Activated T-cell treated with anti-CD3 and anti-CD28 coated beads, Interleukin-2, amount 50 U/mL, for 4 hours (primary cell): ENCODE measurements at places on chromosomes 16 and 17.

DNA sequence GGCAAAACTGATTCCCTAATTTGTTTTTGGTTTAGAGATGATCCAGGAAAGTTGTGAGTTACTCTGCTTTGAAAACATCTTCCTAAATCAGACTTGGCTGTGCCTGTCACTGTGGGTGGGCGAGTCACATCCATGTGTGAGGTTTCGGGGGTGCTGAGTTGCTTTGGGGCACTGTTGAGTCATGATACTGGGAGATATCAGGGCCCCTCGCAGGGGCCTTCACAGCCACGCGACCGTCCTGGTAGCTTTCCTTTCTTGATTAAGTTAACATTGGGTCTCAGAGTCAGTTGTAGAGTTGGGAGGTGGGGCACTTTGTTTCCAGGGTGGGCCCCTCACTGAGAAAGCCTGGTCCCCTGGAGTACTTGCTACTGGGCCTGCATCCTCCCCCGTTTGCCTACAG, 58.3 kb upstream of the LGALS9 start:
- peak; percentile 13 for DNase-seq

DNA sequence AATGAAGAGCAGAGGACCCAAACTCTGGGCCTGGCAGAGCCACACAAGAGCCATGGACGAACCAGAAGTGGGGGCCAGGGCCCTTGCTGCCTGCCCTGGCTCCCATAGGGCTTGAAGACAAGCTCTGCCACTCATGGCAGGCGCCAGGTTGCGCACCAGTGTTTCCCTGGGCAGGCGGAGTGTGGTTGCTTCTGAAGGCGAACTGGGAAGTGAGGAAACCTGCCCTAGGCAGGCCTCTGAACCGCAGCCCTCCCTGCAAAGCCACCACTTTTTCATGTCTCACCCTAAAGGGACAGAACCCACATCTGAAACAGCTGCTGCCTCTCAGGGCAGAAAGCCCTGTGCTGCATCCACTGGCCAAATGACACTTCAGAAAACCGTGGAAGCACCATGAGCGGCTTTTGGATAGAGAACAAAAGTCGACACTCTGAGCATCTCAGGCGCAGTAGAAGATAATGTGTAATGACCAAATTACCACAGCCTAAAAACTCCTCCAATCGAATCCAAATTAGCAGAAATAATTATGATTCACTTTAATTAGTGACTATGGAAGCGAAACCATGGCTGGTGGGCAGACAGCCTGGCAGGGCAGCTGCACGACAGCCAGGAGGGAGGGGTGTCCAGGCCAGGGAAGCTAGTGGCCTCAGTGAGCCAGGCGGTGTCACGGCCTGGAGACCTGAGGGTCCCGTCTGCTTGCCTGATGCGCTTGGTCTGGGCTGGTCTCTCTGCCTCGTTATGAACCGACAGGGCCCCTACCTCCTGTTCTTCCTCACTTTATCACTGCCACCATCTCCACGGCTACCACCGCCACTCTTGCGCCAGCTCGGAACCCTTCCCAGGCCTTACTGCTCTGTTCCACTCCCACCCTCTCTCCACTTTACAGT, 59.1 kb downstream of the PRMT7 start:
- DNase-seq: no peak

GRCh38 chr16:17367923-17368322, 102.8 kb downstream of the XYLT1 start:
- no peak for DNase-seq

DNA sequence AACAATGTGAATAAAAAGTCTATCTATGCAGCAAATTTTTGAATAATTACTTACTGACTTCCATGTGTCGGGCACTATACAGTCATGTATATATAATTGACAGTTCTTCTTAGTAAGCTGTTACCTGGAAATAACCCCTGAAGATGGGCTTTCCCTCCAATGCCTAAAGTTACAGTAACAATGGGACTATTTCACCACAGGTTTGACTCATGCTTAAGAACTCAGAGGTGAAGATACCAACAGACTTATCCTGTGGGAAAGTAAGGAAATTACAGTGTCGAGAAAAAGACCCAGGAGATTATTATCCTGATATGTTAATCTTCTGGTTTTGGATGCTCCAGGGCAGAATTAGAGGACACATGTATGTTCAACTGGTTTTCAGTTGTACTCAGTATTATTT, 601.5 kb upstream of the SOX9 start:
- DNase-seq: no peak

DNA sequence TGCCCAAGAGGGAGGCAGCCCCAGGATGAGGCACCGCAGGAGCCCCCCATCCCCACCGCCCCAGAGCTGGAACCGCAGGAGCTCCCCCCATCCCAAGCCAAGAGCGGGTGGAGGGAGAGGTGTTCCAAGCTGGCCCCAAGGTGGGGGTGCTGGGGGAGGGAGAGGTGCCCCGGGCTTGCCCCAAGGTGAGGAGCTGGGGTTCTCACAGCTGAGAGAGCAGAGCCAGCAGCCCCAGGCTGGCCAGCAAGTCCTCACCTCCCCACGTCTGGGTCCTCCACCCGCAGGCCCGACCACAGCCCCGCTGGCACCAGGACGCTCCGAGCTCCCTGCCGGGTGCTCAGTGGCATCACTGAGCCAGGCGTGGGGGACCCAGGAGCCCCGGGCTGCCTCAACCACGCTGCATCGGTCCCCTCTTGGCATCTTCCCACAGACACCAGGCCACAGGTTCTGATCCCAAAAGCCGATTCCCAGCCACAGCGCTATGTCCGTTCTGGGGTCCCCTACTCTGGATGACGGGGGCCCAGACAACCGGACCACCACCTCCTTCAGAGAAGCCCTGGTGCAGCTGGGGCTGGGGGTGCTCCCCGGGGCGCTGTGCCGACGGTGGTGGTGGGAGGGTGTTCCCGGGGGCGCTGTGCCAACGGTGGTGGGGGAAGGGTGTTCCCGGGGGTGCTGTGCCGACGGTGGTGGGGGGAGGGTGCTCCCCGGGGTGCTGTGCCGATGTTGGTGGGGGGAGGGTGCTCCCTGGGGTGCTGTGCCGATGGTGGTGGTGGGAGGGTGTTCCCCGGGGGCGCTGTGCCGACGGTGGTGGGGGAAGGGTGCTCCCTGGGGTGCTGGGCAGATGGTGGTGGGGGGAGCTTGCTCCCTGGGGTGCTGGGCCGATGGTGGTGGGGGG, 15.4 kb upstream of the WDR45B start:
- no peak for DNase-seq

DNA sequence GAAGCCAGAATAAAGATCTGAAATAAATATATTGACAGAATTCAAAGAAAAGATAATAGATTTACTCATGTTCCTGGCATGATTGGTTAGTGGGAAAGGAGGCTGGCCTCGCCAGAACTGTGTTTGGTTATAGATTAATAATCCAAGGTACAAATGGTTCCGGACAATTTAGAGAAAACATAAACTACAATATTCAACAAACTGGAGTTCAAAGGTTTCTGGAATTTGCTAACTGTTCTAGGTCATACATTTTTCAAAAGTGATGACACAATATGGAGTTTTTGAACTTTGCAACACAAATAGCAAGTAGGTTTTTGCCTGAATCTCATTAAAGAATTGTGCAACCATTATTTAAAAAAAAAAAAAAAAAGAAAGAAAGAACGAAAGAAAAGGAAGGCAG, 251.7 kb upstream of the SALL1 start:
- DNase-seq: no peak

DNA sequence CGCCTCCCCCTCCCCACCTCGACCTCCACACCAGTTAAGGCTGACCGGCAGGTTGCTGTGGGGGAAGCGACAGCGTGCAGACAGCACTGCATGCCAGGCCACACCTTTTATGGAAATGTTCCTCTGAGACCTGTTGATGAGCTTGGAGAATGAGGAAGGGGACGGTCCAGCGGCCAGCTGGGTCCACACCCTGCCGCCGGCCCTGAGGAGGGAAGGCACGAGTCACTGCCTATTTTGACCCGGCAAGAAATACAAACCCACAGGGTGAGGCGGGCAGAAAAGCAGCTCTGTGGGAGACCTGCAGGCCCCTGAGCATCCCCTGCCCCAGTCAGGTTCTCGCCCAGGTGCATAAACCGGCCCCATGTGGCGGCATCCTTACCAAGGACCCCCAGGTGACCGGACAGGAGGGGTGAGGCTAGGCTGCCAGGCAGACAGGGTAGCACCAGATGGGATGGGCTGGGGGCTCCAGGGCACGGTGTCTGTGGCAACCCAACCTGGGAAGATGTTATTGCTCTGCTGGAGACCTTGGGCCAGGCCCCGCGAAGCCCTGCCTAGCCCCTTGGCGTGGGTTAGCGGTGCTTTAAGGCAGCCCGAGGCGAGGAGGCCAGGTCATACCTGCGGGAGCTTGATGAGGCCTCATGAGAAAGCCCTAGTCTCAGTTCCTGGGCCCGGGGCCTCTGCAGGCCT, 12.7 kb downstream of the NATD1 start:
- DNase-seq: no peak

- DNase-seq: no peak
Observed at GRCh38 chr16:89811321-89811720, 5.1 kb downstream of the FANCA start.

- DNase-seq: no peak
Observed at GRCh38 chr17:56305007-56305406, 151.7 kb downstream of the ANKFN1 start.

DNA sequence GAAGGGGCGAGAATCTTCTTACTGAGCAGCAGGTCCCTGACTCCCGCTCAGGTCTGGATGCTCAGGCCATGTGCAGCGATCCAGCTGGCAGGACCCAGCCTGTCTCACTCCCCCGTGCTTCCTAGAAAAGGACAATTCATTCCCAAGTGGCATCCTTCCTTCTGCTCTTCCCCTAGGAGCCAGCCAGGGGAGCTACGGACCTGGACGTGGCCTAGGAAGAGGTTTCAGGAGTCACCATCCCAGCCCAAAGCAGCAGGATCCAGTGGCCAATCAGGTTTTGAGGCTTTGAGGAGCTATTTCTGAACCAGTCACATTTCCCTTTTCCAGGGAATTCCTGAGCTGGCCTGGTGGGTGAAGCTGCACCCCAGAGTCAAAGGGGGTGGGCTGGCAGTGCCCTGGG, 7.8 kb upstream of the CD79B start:
- DNase-seq: no peak

- DNase-seq: no peak
Observed at GRCh38 chr17:57662041-57662440, 83.1 kb downstream of the CCDC182 start.

GRCh38 chr17:5843366-5844026, 226.7 kb upstream of the WSCD1 start:
- DNase-seq: no peak

DNA sequence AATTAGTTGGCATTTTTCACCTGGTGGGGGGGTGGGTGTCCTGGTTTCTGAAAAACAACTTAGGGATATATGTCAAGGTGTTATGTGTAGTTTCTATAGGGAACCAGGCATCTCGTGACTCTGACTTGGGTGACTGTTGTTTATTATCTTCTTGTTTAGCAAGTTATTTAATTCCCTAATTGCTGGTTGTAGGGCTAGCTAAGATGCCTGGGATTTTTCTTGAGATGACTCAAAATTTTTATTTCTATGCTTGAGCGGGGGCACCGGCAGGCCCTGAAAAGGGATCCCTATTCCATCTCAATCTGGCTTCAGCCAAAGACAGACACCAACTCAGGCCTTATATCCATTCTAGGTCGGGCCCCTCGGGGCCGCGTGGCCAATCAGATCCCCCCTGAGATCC, 3.2 kb downstream of the DPH1 start:
- no peak for DNase-seq
